CD4-positive, alpha-beta T cell treated with Interleukin-6 for 4 hours (primary cell): ENCODE measurements at places on chromosomes 5 and 9.

GRCh38 chr5:6830643-6831239 lies 117.5 kb downstream of the TENT4A start:
- DNase-seq, result no peak

DNA sequence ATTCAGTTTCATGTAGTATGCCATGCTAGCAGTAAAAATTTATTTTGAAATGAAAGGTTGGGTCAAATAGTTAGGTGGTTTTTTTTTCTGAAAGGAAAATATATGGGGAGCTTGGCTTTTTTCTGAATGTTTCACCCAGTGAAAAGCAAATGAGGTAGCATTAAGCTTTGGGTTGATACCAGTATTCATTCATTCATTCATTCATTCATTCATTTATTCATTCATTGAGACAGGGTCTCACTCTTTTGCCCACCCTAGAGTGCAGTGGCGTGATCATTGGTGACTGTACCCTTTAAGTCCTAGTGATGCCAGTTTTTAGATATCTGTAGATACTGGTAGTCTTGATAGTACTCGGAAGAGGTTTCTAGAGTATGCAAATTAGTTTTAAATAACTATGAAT lies 42.4 kb upstream of the LRRC70 start:
- no peak for DNase-seq

GRCh38 chr5:83401122-83401731 lies 70.3 kb upstream of the VCAN start:
- DNase-seq, result no peak

- no peak for DNase-seq
These were observed 166.4 kb downstream of the KDM4C start for GRCh38 chr9:6924149-6924548.

GRCh38 chr5:159178978-159179377 lies 30.4 kb downstream of the RNF145 start:
- DNase-seq, result peak; percentile 15

GRCh38 chr5:165616490-165617405 lies 2111.3 kb downstream of the MAT2B start:
- no peak for DNase-seq
